ENCODE measurements at places on chromosomes 4 and X.

DNA sequence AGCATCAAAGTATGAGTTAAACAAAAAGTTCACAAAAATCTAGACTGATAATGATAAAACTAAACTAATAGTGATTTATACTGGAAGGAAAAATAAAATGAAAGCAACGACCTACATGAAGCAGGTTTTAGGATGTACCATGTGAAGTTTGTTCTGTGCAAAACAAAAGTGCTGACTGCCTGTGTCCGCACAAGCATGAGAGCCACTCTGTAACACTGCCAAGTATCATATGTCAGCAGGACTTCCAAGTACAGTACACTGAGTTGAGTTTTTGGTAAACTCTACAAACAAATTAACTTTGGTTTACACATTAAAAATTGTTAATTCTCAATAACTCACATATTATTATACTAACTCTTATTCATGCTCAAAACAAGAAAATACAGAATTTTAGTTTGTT, 459.0 kb downstream of the PDGFC start:
- DNase-seq, result no peak

- peak; percentile 88 for DNase-seq
These were observed 53.1 kb downstream of the CCNI start for GRCh38 chr4:77022560-77023179.

DNA sequence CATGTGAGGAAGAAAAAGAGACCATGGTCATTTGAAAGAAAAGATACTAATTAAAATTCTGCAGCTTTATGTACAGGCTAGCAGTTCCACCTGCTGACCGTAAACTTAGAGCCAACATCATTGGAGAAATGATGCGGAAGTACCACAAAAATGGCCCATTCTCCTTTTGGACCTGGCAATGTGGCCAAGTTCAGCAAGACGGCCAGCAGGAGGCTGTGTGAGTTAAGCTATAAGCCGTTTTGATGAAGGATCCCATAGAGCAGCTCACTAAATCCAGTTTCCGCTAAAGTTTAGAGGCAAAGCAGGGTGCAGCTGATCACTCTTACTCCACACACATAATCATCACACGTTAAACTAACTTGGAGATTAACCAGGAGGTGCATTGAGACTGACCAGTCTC, 133.8 kb downstream of the LDB2 start:
- no peak for DNase-seq

- no peak for DNase-seq
These were observed 523.0 kb downstream of the ANKRD50 start for GRCh38 chr4:124189545-124189944.

- DNase-seq, result no peak
These were observed 152.2 kb downstream of the MGST2 start for GRCh38 chr4:139817657-139818452.

DNA sequence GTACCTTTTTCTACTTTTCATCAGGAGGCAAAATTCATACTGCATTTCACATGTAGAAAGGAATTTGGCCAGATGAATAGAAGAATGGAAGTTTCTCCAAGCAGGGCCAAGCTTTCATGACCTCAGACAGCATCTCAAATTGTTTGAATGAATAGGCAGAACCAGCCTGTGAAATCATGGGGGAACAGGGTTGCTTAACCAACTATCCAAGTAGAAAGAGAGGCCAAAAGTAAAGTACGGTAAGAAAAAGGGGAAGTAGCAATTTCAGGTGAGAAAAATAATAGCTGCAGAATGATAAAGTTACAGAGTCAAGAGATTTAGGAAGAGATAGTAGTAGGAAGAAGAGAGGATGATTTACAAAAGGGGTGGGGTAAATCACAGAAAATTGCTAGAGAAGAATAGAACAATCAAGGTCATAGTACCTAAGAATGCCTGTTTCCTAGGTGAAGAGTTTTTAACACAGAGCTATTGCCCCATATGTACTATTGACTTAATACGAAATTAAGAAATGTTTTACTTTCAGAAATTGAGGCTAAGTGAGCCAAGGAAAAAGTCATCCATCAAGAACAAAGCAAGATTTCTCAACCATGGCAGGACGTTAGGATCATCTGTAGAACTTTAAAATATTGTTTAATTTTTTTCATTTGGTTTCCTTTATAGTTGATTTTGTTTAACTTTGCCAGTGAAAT, 177.1 kb upstream of the TET2 start:
- no peak for DNase-seq

DNA sequence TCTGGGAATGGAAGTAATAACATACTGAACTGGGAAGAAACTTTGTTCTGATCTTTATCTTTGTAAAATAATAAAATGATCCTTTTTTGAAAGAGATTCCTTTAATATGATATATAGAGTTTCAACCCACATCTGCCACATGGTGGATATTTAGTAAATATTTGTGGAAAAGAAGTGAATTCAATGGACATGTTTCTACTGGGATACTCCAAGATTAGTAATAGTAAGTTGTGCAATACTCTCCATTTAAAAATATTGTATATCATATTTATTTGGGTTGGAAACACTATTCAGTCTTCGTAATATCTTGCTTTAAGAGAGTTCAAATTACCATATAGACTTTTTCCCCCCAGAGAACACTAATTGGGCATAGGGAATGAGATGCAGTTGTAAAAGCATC, 17.8 kb upstream of the ARSJ start:
- DNase-seq, result no peak

GRCh38 chr4:114208574-114209151, 229.2 kb upstream of the ARSJ start:
- DNase-seq, result peak; percentile 48

DNA sequence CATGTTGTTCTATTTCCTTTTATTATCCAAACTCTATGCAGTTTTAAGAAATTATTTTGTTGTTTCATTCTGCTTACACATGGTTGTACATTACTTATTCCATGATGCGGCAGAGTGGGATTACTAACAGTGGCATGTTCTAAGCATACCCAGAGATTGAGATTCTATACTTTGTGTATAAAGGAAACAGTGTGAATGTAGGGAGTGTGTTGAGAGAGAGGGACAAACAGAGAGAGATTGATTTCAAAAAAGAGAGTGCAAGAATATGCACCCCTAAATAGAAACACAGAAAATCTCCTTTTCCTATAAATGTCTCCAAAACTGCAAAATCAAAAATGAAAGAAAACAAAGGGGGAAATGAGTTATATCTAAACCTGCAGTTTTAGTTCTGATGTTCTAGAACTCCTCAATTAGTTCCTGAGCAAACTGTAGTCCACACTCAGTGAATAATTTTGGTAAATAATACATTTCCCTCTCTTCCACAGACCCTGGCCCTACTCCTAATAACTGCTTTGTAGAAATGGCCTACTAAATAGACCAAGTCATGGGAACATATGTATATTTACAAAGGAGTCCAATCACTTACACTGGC, 31.0 kb downstream of the SLC9B1 start:
- no peak for DNase-seq

DNA sequence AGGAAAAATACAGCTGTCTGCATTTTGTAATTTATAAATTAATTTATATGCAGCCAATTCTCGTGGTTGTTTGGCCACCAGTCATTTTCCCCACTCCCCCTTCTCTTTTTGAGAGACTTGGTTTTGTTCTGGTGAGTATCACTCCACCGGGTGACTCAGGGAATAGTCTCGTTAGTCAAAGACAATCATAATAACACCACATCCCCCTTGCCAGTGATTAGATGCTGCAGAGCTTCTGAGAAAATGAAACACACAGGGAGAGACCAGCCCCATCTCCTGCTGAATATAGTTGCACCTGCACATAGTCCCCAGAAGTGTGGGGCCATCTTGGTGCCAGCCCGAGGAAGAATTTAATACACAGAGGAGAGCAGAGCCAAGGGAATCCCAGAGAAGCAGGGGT, 8.0 kb upstream of the FNIP2 start:
- peak; percentile 66 for DNase-seq

DNA sequence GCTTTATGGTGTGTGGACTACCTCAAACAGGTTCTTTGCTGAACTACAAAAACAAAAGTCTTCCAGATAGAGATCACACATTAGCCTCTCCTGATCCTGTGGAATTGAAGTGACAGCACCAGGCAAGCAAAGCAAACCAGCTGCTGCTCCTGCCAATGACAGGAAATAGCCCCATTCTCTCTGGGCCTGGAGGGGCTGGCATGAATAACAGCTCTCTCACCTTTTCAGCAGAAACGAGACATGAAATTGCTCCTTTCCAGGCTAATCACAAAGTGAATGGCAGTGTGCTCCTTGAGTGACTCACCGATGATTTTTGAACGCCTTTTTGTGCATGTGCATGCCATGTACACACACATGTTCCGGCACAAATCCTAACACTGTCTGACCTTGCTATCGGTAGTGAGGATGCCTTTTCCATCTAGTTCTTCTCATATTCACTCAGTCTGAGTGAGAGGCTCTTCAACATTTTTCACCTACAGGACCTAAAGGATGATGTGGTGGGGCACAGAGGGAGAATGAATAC, 24.4 kb downstream of the MFAP3L start:
- DNase-seq, result no peak

- no peak for DNase-seq
These were observed 31.2 kb upstream of the RAB40A start for GRCh38 chrX:103550415-103551051.

- no peak for DNase-seq
These were observed 11.2 kb upstream of the PLAC8 start for GRCh38 chr4:83125738-83126141.

GRCh38 chr4:39526765-39527295, 409 bp downstream of the UGDH start:
- no peak for DNase-seq

- DNase-seq, result no peak
These were observed 2.1 kb upstream of the PITX2 start for GRCh38 chr4:110624904-110625494.

- peak; percentile 18 for DNase-seq
These were observed 451.3 kb downstream of the TLL1 start for GRCh38 chr4:166324321-166324720.

DNA sequence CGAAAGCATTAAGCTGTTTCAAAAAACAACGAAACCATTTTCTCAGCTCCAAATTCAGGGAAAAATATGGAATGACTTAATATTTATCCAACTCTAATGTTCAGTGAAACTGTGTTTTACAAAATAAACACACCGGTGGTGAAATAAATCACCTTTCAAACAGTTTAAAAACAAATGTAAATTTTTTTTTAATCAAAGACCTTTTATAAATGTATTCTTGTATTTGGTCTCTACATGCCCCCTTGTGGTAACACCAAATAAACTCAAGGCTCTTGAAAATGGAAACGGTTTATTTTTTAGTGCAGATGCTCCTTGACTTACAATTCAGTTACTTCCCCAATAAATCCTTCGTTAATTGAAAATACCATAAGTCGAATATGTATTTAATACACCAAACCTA, 45.8 kb upstream of the ITM2A start:
- DNase-seq, result no peak

GRCh38 chr4:88275516-88275915, 8.8 kb downstream of the PPM1K start:
- peak; percentile 60 for DNase-seq

DNA sequence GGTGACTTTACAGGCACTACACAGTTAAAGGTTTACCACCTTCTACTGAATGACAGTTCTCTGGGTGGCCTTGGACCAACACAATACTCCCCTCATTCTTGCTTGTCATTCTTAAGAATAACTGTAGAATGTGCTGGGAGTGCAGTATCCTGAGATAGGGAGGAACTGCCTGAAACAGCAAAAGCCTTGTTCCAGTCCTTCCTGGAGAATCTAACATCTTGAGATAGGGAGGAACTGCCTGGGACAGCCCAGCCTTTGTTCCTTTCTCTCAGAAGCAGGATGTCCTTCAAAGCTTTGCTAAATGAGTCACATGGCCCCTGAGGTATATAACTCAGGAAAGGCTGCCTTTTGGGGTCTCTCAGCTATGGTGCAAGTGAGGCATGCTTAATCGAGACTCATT, 145.7 kb upstream of the MBNL3 start:
- DNase-seq, result no peak

- DNase-seq, result peak; percentile 21
These were observed 1.2 kb upstream of the TAPT1 start for GRCh38 chr4:16227462-16227868.

GRCh38 chr4:114807357-114807756, 208.8 kb downstream of the UGT8 start:
- DNase-seq, result no peak

DNA sequence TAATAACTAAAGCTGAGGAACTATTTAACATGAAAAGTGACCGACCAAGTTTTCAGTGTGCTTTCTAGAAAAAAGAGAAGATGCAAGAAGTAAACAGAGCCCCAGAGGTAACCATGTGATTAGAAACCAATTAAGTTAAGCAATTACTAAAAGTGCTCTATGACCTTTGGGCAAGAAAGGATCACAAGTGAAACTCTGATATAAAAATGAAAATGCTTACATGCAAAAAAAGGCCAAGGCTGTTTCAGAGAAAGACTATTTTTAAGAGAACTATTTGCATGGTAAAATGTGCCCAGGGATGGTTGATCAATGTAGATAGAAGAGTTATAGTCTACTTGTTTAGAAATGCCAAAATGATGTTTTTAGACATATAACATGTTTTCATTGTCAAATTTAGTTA, 22.0 kb downstream of the KLHL15 start:
- DNase-seq, result no peak

GRCh38 chr4:157792716-157793115, 380.1 kb downstream of the GASK1B start:
- no peak for DNase-seq

DNA sequence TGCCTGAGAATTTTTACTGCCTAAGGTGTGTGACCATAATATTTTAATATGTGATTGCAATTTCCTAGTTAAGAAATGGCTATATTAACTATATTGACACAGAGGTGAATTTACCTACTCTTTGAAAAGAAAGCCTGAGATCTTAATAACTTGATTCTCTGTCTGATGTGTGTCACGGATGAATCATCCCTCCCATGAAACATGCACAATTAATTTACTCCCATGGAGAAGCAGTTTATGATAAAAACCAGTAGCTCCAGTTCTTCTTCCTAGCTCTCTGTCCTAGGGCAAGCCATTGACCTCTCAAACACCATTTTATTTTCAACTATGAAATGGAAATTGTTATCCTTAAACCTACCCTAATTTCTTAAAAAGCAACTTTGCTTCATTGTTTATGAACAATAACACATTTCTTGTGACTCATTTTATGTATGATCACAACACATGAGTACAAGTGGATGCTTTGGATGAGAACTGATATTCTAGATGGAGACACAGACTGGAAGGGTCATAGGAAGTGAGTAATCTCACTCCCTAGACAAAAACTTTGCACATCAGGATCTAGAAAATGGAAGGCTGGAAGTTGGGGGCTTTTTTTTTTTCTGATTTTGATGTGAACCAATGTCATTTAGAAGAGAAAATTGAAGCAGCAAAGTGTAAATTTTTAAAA, 438.3 kb downstream of the GPAT3 start:
- DNase-seq, result peak; percentile 18

DNA sequence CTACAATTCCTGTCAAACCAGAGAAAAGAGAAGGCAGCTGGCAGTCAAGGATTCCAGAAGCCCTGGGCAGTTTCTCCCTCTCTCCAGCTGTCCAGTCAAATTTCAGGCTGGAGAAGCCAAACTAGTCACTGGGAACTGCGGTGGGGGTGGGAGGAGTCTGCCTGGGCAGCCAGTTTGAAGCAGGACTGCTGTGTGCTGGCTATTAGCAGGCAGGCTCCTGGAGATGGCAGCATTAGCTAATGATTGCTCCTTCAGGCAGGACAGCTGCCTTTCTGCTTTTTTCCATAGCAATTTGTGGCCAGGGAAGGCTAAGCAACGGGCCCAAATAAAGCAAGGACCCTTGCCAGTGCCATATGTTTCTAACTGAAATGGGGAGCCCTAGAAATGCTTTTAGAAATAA, 44.7 kb upstream of the FGF13 start:
- no peak for DNase-seq

- peak; percentile 6 for DNase-seq
These were observed 559.0 kb upstream of the AMOT start for GRCh38 chrX:113399506-113400192.

All from EL (cell line).